ENCODE measurements at places on chromosomes 1 and 21. TPM values are rescaled to one million over a fixed set of nuclear protein-coding genes. Genes with fewer than 3 reads are reported as not detected.

C1orf141 gene
- total RNA-seq, result not detected

WNT3A gene
- not detected for total RNA-seq

EDARADD gene
- total RNA-seq, result 3.5 TPM

MPL gene
- total RNA-seq, result not detected

S100B gene
- not detected for total RNA-seq

S100A14 gene
- total RNA-seq, result 0.67 TPM

KIF14 gene
- 10.2 TPM for total RNA-seq

ERG gene
- total RNA-seq, result not detected

SYPL2 gene
- total RNA-seq, result 0.10 TPM

KCNAB2 gene
- 8.1 TPM for total RNA-seq

SH3BP5L gene
- 22.9 TPM for total RNA-seq

RIMKLA gene
- 0.27 TPM for total RNA-seq

AKR7A3 gene
- 0.16 TPM for total RNA-seq

ANXA9 gene
- total RNA-seq, result 1.00 TPM

MPC2 gene
- total RNA-seq, result 81.3 TPM

OR10J5 gene
- total RNA-seq, result not detected

ITPKB gene
- 2.7 TPM for total RNA-seq

OLIG2 gene
- not detected for total RNA-seq

ARHGEF11 gene
- 15.6 TPM for total RNA-seq

SUSD4 gene
- total RNA-seq, result 1.1 TPM
